Stimulated activated CD8-positive, alpha-beta memory T cell treated with anti-CD3 and anti-CD28 coated beads, Interleukin-12 subunit alpha, Interleukin-12 subunit beta, amount 100 ng/mL, for 4 hours (primary cell): ENCODE measurements at places on chromosomes 1 and 21.

DNA sequence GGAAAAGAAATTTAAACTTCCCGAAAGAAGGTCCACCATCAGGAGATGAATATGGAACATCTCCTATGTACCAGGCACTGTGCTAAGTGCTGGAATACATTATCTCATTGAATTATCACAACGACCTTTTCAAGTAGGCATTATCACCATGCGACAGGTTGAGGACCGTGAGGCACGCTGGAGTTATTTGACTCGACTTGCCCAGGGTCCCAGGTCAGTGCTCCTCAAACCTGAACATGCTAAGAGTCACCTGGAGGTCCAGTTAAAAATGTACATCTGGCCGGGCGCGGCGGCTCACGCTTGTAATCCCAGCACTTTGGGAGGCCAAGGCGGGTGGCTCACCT lies 15.9 kb upstream of the AGTRAP start:
- DNase-seq = no peak

DNA sequence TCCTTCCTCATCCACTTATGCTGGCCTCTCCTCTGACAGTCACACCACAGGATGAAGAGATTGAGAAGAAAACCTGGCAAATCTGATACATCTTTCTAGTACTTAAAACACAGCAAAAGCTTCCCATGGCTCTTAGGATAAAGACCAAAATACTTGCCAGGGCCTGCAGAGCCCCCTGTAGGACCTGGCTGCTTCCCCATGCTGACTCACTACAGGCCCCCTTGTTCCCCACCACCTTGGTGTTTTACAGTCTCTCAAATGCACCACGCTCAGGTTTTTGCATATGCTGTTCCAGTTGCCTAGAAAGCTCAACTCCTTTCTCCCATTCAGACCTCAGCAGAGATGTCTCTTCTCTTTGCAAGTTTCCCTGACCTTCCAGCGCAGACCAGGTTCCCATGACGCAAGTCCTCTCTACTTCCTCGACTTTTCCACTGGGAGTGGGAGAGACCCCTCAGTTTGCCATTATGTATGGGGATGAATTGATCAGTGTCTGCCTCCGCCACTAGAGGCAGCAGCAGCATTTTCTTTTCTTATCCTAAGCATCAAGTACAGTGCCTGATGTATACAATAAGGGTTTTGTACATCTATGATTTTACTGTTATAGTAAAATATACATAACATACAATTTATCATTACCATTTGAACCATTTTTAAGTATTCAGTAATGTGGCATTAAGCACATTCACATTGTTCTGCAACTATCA lies 113.8 kb upstream of the C8B start:
- no peak for DNase-seq

DNA sequence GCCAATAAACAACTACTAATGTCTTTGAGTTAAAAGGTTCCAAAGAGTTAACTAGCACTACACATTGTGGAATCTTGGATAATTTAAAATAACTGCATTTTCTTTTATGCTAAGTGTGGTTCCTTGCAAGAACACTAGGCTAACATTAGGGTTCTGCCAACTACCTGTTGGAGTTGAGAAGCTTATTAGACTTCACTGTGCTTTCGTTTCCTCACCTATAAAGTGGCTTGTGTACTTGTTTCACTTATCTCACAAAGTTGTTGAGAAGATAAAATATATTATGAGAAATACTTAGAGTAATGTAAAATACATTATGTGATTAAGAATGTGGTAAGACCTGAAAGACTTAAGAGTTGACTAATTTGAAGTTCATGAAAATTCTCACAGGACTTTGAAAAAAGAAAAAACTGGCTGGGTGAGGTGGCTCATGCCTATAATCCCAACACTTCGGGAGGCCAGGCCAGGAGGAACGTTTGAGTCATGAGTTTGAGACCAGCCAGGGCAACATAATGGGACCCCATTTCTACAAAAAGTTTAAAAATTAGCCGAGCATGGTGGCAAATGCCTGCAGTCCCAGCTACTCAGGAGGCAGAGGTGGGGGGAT lies 5.6 kb upstream of the RRAGC start:
- DNase-seq = no peak

GRCh38 chr1:4425892-4426291 lies 228.5 kb upstream of the AJAP1 start:
- DNase-seq = no peak

DNA sequence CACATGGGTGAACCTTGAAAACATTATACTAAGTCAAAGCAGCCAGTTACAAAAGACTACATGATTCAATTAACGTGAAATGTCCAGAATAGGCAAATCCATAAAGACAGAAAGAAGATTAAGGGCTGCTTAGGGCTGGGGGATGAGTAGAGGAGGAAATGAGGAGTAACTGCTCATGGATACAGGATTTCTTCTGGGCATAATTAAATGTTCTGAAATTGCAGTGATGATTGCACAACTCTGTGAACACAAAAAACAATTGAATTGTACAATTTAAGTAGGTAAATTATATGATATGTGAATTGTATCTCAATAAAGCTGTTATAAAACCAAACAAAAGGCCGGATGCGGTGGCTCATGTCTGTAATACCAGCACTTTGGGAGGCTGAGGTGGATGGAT lies 52.2 kb downstream of the RERE start:
- no peak for DNase-seq

GRCh38 chr1:212463565-212464285 lies 31.0 kb downstream of the NENF start:
- no peak for DNase-seq

GRCh38 chr1:168466092-168466713 lies 77.6 kb downstream of the XCL2 start:
- no peak for DNase-seq

DNA sequence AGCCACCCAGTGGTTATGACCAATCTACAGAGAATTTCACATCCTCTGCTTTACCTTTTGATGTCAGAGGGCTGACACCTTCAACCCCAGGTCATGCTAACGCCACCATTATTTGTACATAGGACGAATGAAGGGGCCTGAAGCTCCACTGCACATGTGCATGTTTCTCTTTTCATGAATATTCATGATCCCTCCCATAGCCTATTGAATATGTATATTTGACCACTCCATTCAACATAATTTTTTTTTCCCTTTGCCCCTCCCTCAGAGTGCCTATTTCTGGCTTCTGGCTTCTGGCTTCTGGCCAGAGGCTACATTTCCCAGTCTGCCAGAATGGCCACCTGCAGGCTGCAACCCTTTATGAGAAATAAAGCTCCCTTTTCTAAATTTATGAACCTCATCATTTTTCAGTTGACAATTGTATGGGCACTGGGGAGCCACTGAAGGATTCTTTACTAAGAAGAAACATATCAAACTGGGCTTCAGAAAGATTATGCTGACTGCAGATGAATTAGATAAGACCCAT lies 406.7 kb downstream of the SIPA1L2 start:
- no peak for DNase-seq

- no peak for DNase-seq
These were observed 7.8 kb upstream of the SRRM1 start for GRCh38 chr1:24635195-24635843.

GRCh38 chr1:160124705-160125478 lies 9.3 kb downstream of the ATP1A2 start:
- DNase-seq = no peak

DNA sequence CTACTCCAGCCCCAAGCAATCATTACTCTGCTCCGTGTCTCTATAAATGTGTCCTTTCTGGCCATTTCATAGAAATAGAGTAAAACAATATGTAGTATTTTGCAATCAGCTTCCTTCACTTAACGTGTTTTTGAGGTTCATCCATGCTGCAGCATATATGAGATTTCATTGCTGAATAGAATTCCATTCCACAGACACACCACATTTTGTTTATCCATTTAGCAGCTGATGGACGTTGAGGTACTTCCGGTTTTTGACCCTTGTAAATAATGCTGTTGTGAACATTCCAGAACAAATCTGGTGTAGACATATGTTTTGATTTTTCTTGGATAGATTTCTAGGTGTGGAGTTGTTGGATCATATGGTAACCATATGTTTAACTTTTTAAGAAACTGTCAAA lies 30.7 kb downstream of the ADAM30 start:
- DNase-seq = no peak
